ENCODE measurements at places on chromosomes 7 and 10. TPM values are rescaled to one million over a fixed set of nuclear protein-coding genes. Genes with fewer than 3 reads are reported as not detected.

Gene CNPY1
- not detected for total RNA-seq

Gene TMEM229A
- total RNA-seq, result not detected

Gene VAX1
- not detected for total RNA-seq

Gene WEE2
- not detected for total RNA-seq

Gene GARIN1A
- total RNA-seq, result 0.21 TPM

Gene KLF14
- not detected for total RNA-seq

Gene KAZALD1
- total RNA-seq, result 3.8 TPM

Gene SP4
- 2.7 TPM for total RNA-seq

Gene AKR1C4
- total RNA-seq, result not detected

Gene AASS
- 8.6 TPM for total RNA-seq

Gene C10orf67
- 0.28 TPM for total RNA-seq

Gene NUPR2
- total RNA-seq, result 5.7 TPM

Gene ELFN1
- 0.07 TPM for total RNA-seq

Gene C10orf95
- total RNA-seq, result 2.3 TPM

Gene SMO
- total RNA-seq, result 17.9 TPM

Gene CDK1
- total RNA-seq, result 71.8 TPM

Gene PDZD7
- total RNA-seq, result 1.2 TPM

Gene HYAL4
- 0.21 TPM for total RNA-seq
